ENCODE measurements at places on chromosomes 5 and 9.

GRCh38 chr5:83169571-83170337, 92.4 kb downstream of the XRCC4 start:
- no peak for DNase-seq

- no peak for DNase-seq
Measured at GRCh38 chr5:36373527-36374086, 71.9 kb upstream of the RANBP3L start.

DNA sequence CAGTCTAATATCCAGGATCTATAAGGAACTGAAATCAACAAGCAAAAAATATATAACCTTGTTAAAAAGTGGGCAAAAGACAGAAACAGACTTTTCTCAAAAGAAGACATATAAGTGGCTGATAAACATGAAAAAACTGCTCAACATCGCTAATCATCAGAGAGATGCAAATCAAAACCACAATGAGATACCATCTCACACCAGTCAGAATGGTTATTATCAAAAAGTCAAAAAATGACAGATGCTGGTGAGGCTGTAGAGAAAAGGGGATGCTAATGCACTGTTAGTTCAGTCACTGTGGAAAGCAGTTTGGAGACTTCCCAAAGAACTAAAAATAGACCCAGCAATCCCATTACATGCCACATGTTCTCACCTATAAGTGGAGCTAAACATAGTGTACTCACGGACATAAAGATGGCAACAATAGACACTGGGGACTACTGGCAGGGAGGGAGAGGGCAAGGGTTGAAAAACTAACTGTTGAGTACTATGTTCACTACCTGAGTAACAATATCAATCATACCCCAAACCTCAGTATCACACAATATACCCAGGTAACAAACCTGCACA, 11.7 kb upstream of the TSSK1B start:
- no peak for DNase-seq

GRCh38 chr5:166992108-166992507, 1299.3 kb upstream of the WWC1 start:
- no peak for DNase-seq

- DNase-seq, result no peak
Measured at GRCh38 chr5:169009123-169009522, 291.8 kb downstream of the SLIT3 start.

- no peak for DNase-seq
Measured at GRCh38 chr9:137878146-137878941, 762 bp downstream of the CACNA1B start.

- no peak for DNase-seq
Measured at GRCh38 chr9:125534971-125535701, 171.9 kb downstream of the MAPKAP1 start.

GRCh38 chr9:7363777-7364477, 435.7 kb downstream of the DMAC1 start:
- DNase-seq, result no peak

GRCh38 chr5:54275361-54275760, 35.0 kb downstream of the ARL15 start:
- no peak for DNase-seq
